ENCODE measurements at places on chromosomes 4 and X. TPM values are rescaled to one million over a fixed set of nuclear protein-coding genes. Genes with fewer than 3 reads are reported as not detected.

- DNase-seq: no peak
Observed at GRCh38 chr4:182019148-182019652, 224.0 kb upstream of the TENM3 start.

- DNase-seq: no peak
Observed at GRCh38 chr4:152575533-152575932, 39.6 kb upstream of the FBXW7 start.

Gene MAGEB2
- 0.46 TPM for total RNA-seq

DNA sequence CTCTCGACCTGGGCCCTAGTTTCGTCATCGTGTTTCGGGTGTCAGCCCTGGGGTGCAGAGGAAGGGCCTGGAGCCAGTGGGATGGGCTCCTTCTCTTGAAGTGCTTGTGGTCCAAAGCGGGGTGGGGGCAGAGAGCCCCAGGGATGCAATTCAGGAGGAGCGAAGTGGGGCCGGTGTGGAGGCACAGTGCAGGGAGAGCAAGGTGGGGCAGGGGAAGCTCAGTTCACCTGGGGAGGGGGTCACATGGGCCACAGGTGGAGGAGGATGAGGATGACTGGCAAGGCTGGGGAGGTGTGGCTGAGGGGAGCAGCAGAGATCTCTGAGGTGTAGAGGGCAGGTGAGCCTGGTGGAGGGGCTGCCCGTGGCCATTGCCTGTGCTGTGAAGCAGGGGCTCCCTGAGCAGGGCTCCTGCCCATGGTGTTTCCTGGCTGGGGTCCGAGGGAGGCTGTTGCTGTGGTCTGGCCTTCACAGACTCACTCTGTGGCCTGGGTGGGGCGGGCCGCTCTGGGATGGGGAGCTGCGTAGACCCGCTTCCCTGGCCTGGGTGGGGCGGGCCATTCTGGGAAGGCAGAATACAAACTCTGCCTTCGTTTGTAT lies 6.9 kb downstream of the SORCS2 start:
- DNase-seq: no peak

- no peak for DNase-seq
Observed at GRCh38 chr4:144574000-144574399, 72.0 kb upstream of the HHIP start.

Gene TKTL2
- not detected for total RNA-seq

Data from H4 (cell line).